ENCODE measurements at places on chromosomes 1 and 21. TPM values are rescaled to one million over a fixed set of nuclear protein-coding genes. Genes with fewer than 3 reads are reported as not detected.

DNA sequence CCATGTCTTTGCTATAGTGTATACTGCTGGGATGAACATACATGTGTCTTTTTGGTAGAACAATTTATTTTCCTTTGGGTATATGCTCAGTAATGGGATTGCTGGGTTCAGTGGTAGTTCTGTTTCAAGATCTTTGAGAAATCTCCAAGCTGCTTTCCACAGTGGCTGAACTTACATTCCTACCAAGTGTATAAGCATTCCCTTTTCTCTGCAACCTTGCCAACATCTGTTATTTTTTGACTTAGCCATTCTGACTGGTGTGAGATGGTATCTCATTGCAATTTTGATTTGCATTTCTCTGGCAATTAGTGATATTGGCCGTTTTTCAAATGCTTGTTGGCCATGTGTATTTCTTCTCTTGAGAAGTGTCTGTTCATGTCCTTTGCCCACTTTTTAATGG lies 37.5 kb upstream of the ANGPTL1 start:
- no peak overlapping the region for H3K27ac ChIP-seq
- H3K36me3 ChIP-seq: no peaks in the 10 kb centered on the region
- H3K27me3 ChIP-seq: no peaks in the 10 kb centered on the region
- H3K4me1 ChIP-seq: no peaks in the 10 kb centered on the region

GRCh38 chr21:14531757-14532316 lies 14.3 kb downstream of the SAMSN1 start:
- no peaks in the 10 kb centered on the region for H3K36me3 ChIP-seq
- no peaks in the 10 kb centered on the region for H3K4me1 ChIP-seq

- H3K27ac ChIP-seq: no peak overlapping the region
- no peaks in the 10 kb centered on the region for H3K27me3 ChIP-seq
- no peak overlapping the region for H3K4me3 ChIP-seq
- no peak for DNase-seq
- no peaks in the 10 kb centered on the region for H3K36me3 ChIP-seq
Observed at GRCh38 chr1:98119796-98120195, 199.0 kb upstream of the DPYD start.

The PTPN7 gene
- total RNA-seq: 1.4 TPM

The SPRR2B gene
- total RNA-seq: 3.8 TPM
